ENCODE measurements at places on chromosomes 1 and 21.

DNA sequence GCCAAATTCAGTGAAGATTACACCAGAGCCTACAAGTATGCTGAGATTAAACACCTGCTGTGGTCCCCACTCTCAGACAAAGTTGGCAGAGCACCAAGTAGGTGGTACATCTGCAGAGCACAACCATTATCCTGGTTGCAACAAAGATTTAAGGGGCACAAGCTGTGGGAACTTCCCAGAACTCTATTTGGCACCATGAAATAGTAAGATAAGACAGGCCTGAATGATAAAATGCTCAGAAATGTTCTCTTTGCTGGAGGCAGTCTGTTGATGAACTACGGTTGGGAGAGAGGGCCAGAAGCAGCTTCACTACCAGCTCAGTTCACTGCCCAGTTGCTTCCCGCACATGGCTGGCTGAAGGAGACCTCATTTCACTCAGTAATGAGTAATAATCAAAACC, 19.9 kb downstream of the RPL5 start:
- DNase-seq, result no peak

GRCh38 chr1:192810253-192810880, 1.5 kb downstream of the RGS2 start:
- no peak for DNase-seq

- no peak for DNase-seq
Measured at GRCh38 chr1:116470671-116471070, 97.6 kb downstream of the ATP1A1 start.

- no peak for DNase-seq
Measured at GRCh38 chr1:19033926-19034680, 77.6 kb upstream of the IFFO2 start.

GRCh38 chr1:231107151-231107550, 54.7 kb upstream of the TRIM67 start:
- no peak for DNase-seq

- DNase-seq, result no peak
Measured at GRCh38 chr1:218330043-218330623, 15.0 kb upstream of the TGFB2 start.

DNA sequence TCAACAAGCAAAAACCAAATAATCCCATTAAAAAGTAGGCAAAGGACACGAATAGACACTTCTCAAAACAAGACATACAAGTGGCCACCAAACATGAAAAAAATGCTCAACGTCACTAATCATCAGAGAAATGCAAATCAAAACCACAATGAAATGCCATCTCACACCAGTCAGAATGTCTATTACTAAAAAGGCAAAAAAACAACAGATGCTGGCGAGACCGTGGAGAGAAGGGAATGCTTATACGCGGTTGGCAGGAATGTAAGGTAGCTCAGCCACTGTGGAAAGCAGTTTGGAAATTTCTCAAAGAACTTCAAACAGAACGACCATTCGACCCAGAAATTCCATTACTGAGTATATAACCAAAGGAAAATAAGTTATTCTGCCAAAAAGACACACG, 145.1 kb upstream of the EDN2 start:
- no peak for DNase-seq

- no peak for DNase-seq
Measured at GRCh38 chr1:36528361-36529349, 45.9 kb upstream of the CSF3R start.

DNA sequence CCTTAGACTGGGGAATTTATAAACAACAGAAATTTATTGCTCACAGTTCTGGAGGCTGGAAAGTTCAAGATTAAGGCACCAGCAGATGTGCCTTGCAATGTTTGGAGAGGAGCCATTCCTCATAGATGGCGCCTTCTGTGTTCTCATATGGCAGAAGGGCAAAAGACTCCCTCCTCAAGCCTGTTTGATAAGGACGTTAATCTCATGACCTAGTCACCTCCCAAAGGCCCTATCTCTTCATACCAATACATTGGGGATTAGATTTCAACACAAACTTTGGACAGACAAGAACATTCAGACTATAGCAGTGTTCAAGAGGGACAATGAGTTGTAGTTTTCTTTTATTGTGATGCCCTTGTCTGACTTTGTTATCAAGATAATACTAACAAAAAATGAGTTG, 34.3 kb downstream of the PSMG1 start:
- DNase-seq, result no peak

- DNase-seq, result no peak
Measured at GRCh38 chr1:30319765-30320580, 403.4 kb downstream of the MATN1 start.

- no peak for DNase-seq
Measured at GRCh38 chr1:230735447-230735846, 11.7 kb upstream of the CAPN9 start.

- no peak for DNase-seq
Measured at GRCh38 chr1:9629445-9630201, 21.9 kb upstream of the PIK3CD start.

DNA sequence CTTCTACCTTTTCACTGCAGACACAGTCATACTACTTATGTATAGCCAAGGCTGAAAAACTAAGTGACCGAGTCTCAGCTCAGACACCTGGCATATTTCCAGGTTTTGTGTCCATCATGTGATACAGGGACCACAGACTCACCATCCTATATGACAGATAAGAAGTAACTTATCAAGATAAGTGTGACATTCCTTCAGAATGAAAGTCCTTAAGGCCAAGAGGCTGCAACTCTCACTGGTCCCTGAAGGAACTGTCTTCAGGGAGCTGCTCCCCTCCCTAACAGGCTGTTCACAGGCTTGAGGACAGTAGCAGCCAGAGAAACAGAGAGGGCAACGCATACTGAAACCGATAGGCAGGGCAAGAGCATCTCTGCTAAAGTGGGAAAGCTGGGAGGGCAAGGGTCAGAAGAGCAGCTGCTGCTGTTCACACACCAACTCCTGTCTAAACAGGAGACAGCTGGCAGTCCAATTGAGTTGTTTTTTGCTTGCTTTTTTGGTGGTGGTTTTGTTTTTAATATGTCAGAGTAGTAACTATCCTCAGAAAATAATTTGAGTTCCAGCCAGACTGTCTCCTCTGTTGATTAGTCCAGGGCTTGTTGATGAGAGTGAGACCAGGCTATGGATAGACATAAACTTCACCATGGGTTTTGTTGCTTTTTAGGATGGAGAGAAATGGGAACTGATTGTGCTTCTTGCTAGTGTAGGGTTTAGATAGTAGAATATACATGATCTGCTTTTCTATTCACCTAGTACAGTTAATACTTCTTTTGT, 67.7 kb downstream of the MACF1 start:
- DNase-seq, result no peak

DNA sequence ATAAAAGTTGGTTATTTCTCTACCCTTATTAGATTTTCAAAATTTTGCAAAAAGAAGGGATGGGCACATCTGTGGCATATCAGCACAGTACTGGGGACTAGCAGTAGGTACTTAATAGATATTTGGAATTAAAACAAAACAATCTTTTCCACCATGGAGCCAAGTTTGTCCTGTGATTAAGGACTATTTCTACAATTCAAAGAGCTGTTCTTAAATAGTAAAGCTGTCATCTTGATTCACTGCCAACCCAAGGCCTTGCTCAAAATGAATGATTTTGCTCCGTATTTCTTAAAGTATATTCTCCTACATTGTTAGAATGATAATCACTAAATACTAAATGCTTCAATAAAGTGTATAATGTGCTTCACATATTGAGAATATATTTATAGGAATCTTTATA, 169.9 kb downstream of the S1PR1 start:
- no peak for DNase-seq

- no peak for DNase-seq
Measured at GRCh38 chr1:65371544-65371943, 48.9 kb upstream of the LEPR start.

DNA sequence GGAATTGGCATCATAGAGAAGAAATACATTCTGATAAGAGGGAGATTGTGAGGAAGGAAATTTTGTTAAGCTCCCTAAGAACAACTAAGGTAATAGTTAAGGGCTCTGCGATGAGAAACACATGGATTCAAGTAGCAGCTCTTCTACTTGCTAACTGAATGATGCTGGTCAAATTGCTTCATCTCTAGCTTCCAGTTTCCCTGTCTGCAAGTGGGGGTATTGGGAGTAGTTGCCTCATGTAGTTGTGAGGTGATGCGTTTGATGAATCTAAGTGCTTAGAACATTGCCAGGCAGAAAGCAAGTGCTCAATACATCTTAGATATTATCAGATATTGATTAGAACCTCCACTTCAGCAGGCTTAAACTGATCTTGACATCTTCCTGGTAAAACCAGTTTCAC, 84.8 kb downstream of the CD58 start:
- DNase-seq, result no peak

- DNase-seq, result no peak
Measured at GRCh38 chr1:44857446-44857845, 14.4 kb upstream of the PTCH2 start.

- DNase-seq, result no peak
Measured at GRCh38 chr1:153525088-153525728, 10.6 kb downstream of the S100A6 start.

DNA sequence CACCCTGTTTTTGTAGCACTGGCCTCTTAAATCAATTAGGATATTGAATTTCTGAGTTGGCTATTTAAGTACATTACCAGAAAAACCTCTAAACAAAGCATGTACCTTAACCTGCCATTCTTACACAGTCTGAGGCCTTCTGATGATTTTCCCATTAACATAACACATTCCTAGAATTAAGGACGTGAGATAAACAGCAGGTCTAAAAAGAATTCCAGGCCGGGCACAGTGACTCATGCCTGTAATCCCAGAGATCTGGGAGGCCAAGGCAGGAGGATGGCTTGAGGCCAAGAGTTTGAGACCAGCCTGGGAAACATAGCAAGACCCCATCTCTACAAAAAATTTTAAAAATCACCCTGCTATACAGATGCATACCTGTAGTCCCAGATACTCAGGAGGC, 18.0 kb upstream of the LRRC8D start:
- no peak for DNase-seq

GRCh38 chr1:119603695-119604094, 44.4 kb downstream of the ZNF697 start:
- no peak for DNase-seq

- DNase-seq, result no peak
Measured at GRCh38 chr1:29256394-29256793, 20.1 kb downstream of the PTPRU start.

- no peak for DNase-seq
Measured at GRCh38 chr1:32200226-32201010, at the start of gene CCDC28B. CCDC28B (plus strand) TSS chr1:32200595; CDS start chr1:32201936, 1,341 bp downstream.

DNA sequence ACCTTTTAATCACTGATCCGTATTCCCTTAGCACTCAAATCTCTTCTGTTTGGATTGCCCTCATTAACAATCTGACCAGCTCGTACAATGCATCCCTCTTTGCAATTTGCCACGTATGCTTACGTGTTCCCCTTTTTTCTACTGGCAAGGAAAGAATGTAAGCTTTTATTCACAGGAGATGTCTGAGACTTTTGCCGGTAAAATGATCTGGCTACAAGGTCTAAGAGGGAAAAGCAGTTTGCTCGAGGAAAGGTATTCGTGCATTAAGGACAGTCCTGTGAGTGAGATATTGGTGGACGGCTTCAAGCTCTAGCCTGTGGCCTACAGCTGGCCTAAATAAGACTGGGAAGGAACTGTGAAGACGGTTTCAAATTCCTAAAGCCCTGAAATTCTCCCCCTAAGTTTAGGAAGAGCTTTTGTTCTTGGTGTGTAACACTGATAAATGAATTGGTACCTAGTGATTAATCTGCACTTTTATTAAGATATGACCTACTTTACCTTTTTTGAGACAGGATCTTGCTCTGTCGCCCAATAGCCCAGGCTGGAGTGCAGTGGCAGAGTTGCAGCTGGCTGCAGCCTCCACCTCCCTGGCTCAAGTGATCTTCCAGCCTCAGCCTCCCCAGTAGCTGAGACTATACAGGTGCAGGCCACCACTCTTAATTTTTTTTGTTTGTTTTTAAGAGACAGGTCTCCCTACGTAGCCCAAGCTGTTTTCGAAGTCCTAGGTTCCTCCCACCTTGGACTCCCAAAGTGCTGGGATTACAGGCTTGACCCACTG, 895 bp upstream of the UBR4 start:
- DNase-seq, result no peak

DNA sequence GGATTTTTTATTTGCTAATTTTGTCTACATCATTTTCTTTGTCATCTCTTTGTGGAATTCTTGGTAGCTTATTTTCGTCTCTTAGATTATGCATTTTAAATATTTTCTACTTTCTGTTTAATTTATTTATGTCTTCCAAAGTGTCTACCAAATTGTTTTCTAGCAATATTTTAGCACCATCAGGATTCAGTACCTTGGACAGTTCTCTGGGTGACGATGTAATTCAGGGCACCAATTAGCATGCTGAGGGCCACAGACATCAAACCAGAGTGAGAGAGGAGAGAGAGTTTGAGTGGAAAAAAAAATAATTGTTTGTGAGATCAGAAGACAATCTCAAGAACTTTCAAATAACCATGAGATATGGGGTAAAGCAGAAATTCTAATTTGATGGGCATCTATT, 169.8 kb upstream of the CXADR start:
- no peak for DNase-seq

- DNase-seq, result no peak
Measured at GRCh38 chr21:17802572-17802971, 16.6 kb downstream of the C21orf91 start.

GRCh38 chr1:111819566-111820263, 64.0 kb downstream of the DDX20 start:
- no peak for DNase-seq

DNA sequence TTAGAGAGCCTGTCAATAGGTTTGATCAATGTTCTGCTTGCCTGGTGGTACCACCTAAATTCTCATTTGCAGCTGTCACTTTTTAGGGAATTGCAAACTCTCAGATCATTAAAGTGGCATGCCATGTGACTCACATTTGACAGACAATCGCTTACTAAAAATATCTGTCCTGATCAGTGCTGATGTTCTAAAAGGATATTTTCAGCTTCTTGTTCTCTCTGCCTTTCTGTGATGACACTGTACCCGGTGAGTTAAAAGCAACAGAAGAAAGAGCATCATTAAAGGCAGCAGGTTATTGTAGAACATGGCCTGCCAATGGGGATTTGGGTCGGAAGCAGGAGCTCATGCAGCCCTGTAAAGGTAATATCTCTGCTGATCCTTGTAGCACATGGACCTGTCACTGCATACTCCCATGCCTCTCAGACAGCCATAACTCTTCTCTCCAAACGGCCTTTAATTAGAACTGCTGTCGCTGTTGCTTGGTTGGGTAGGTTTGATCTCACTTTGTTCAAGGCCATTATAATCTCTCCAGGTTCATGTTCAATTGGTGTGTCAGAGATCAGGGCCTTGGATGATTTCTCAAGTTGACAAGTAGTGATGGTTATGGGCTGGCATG, 441.3 kb upstream of the DEPDC1 start:
- no peak for DNase-seq

DNA sequence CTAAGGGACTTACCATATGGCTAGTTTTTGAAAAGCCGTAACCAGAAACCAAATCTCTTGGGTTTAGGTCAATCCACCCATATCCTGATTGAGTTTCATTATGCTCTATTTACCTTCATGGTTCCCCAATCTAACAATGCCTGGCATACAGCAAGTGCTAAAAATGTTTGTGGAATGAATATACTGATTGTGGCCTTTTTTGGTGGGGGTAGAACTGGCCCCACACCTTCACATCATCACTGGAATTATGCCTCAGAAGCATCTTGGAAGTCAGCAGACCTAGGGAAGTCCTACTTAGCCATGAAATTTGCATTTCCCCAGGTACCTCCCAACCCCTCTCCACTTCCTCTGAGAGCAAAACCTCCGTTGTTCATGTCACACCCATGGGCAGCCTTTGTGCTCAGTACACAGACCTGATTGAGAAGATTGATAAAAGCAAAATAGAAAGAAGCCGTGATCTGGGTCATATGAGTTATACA, 17.8 kb upstream of the SLAMF1 start:
- DNase-seq, result no peak

- no peak for DNase-seq
Measured at GRCh38 chr1:202416641-202417040, 68.1 kb downstream of the PPP1R12B start.

Measured in stimulated activated CD8-positive, alpha-beta memory T cell treated with anti-CD3 and anti-CD28 coated beads, Interleukin-15, amount 100 ng/mL, for 24 hours (primary cell).